DMS79 treated with DMSO at 0.1 percent for 48 hours (cell line): ENCODE measurements at places on chromosomes 1 and 21.

DNA sequence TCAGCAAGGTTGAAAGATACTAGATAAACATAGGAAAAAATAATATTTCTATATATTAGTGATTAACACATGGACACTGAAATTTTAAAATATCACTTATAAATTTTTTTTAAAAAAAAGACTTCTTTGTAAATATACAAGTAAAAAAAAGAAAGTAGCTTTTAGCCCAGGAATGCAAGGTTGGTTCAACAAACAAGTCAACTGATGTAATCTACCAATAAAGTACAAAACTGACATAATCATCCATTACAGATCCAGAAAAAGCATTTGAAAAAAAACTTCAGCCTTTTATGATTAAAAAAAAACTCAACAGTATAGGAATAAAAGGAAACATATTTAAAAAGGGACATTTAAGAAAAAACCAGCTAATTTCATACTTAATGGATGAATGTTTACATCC lies 48.4 kb downstream of the TRMT1L start:
- DNase-seq, result no peak

GRCh38 chr21:14825514-14825974 lies 239.3 kb downstream of the NRIP1 start:
- DNase-seq, result no peak

DNA sequence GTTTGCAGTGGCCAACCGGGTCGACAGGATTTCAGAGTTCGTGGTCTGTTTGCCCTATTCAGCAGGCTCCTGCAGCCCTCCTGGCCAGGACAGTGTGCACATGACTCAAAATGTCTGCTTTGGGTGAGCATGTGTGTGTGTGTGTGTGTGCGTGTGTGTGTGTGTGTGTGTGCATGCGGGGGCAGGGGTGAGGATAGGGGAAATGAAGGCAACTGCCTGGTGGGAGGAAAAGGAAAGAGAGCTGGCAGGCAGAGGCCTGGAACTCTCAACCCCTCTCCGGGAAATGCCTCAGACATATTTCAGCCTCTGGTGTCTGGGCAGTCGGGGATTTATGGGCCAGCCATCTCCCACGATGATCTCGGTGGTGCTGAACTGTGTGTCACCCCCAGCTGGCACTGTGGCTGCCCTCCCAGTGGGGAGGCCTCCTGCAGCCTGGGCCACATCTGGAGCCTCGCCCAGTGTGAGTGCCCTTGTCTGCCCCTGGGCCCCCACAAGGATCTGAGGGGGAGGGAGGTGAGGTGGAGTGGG lies 15.2 kb downstream of the CDCP2 start:
- no peak for DNase-seq

DNA sequence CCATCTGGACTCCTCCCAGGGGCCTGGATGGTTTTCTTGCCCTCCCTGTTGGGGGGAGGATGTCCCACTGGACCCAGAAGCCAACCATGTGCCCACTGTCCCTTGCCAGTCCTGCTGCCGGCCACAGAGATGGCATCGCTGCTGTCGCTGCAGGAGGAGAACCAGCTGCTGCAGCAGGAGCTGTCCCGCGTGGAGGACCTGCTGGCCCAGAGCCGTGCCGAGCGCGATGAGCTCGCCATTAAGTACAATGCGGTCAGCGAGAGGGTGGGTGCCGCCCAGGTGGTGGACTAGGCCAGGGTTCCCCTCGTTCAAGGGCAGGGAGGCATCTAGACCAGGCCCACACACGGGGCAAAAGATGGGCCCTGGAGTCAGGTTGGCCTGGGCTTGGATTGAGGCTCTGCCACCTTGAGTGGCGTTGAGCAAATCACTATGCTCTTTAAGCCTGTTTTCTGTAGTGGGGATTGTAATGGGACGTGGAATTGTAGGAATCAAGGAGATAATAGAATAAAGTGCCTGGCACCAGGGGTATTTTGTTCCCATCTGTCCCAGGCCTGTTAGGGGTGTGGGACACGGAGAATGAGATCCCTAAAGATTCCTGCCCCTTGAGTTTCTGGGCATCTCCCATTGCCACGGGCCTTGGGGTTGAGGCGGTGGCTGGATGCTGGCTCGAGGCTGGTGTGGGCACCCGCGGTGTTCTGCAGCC lies 2.6 kb downstream of the CROCC start:
- no peak for DNase-seq

- DNase-seq, result no peak
Measured at GRCh38 chr21:34195335-34195734, 122.0 kb downstream of the MRPS6 start.

DNA sequence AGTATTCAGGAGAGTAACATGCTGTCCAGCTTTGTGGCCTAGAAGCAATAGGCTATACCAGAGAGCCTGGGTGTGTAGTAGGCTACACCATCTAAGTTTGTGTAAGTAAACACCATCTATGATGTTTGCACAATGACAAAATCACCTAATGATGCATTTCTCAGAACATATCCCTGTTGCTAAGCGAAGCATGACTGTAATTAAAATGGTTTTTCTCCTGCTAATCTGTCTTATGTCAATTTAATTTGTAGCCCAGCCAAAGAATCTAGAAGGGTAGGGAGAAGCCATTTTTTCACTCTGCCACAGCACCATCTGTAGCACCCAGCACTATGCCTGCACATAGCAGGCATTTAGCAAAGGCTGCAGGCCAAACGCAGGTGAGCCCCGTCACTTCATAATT lies 2.0 kb upstream of the TTC24 start:
- DNase-seq, result no peak

DNA sequence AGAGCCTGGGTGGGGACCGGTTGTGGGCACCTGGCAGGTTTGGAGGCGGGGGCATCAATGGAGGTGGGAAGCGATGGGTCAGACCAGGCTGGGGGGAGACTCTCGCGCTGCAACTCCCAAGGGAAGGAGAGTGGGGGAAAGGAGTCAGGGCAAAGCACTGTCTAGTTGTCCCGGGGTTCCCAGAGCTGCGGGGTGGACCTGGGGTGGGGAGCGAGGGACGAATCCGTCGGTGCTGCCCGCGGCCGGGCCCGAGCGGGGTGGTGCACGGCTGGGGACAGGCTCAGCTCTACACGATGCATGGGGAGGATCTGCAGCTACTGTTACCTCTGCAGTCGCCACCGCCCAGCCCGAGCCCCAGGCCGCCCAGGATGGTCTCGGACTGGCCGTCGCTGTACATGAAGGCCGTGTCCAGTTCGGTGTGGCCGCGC lies 427 bp downstream of the AKR7A2 start:
- peak; percentile 55 for DNase-seq

DNA sequence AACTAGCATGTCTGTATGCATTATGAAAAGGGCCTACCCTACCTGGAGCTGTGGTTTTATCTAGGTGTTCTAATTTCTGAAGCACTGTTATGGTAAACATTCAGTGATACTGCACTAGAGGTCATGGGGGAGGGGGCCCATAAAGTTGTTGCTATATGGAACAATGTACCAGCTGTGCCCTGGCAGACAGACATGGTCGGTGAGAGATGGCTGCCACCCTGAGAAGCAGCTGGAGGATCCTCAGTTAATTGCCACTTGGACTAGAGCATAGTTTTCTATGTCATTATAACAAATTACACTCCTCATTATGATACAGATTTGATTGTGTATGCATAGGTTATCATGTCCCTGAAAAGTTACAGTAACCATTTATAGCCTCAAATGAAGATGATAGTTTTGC lies 45.4 kb downstream of the ILDR2 start:
- no peak for DNase-seq

GRCh38 chr21:36839123-36839522 lies 127.3 kb downstream of the HLCS start:
- no peak for DNase-seq

DNA sequence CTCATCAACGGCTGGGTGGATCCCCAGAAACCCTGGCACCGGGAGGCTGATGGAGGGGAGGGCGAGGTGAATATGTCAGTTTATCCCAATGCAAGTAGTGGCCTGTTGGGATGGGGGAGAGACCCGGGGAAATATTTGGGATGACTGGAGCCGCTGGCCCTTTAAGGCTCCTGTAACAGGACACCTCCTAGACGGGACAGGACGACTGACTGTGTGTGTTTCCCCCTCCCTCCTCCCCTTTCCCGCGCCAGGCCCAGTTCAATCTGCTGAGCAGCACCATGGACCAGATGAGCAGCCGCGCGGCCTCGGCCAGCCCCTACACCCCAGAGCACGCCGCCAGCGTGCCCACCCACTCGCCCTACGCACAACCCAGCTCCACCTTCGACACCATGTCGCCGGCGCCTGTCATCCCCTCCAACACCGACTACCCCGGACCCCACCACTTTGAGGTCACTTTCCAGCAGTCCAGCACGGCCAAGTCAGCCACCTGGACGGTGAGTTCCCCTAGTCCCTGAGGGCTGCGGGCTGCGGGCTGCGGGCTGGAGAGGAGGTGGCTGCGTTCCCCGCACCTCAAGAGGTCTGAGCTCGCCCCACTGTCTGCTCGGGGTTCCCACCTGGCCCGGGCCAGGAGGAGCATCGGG lies 44.8 kb upstream of the CCDC27 start:
- no peak for DNase-seq

DNA sequence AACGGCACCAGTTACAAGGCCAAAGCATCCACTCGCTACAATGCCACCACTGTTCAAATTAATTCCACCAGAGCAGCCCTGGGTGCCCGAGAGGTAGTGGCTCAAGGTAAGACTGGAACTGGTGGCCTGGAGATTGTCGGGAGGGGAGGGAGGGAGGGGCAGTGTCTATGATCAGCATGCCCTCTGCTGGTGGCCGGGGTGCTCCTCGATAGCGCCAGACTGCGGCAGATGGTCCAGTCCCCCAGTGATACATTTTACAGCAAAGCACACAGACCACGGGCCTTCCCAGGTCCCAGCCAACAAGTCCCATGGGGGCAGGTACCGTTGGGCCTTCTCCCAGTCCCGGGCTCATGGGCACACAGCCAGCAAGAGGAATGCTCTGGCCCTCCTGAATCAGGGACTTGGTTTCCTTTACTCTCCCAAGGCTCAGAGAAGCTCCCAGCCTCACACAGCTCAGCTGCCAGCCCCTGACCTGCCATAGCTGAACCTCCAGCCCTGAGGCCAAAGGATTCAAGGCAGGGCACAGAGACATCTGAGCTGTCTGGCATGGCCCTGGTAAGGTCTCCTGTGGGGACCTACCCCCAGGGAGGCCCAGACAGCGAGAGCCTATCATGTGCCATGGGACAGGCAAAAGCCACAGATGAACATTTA lies 15.3 kb downstream of the ACOT7 start:
- no peak for DNase-seq

- no peak for DNase-seq
Measured at GRCh38 chr1:28887419-28887834, 26.9 kb upstream of the EPB41 start.

DNA sequence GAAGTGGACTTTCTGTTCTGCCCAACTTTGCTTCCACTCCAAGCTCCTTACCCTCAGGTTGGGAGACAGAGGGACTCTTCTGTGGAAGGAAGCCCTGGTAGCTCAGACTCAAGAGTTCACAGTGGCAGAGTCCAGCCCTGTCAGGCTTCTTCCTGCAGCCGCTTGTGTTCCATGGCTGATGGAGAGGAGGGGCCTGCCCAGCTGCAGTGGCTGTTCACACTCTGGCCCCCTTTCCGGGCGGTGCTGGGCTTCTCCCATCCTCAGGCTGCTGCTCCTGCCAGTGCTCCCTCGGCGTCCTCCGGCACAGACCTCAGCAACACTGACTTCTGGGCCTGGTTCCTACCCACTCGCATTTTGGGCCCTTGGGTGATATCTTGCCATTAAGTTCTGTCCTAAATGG lies 4.0 kb downstream of the KRTAP10-1 start:
- DNase-seq, result no peak

DNA sequence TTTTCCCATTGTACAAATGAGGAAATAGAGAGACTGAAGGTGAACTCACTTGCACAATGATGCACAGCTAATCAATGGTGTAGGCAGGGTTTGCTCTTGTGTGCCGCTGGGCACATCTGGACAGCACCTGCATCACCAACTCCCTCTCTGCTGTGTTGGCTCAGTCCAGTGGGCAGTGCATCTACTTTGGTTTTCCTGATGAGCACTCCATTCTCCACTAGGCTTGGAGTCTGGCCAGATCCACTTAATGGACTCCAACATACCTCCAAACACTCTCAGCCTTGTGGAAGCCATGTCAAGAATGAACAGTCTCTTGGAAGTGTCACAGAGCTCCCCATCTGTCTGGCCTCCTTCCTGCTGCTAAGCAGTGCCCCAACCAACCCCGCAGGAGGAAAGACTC lies 152.2 kb downstream of the HIVEP3 start:
- peak; percentile 69 for DNase-seq

GRCh38 chr1:98355656-98356383 lies 305.7 kb upstream of the SNX7 start:
- no peak for DNase-seq

- DNase-seq, result no peak
Measured at GRCh38 chr1:211613108-211613947, 34.4 kb upstream of the SLC30A1 start.

- DNase-seq, result peak; percentile 15
Measured at GRCh38 chr1:115839029-115839678, 1.8 kb downstream of the NHLH2 start.

GRCh38 chr1:160058087-160058486 lies 11.9 kb downstream of the KCNJ10 start:
- DNase-seq, result no peak

DNA sequence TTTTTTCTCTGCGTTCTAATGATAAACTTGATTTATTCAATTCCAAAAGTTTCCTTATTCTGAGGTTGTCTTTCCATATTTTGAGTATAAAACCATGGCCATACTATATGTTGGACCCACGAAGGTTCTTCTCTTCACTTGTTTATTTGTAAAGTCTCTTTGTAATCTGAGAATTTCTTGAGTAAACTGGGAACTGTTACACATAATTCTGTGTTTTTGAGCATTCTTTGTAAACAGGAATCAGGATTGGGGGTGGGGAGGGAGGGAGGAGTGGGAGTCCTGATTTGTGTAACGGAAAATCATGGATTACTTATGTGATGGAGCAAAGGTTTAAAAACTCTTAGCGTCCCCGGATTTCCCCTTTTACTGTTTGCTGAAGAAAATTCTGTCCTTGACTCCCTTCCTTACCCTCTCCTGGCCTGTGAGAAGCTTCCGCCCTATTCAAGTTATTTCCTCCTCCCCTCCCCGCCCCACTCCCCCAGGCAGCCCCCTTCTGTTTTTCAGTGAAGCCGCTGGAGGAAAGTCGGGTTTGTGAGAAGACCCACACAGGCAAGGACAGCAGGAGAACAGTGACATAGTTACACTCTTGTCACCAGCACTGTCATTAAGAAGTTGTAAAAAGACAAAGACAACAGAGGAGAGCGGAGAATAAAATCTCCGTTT lies 6.4 kb upstream of the NBPF11 start:
- DNase-seq, result no peak

- no peak for DNase-seq
Measured at GRCh38 chr1:224338150-224338838, 8.3 kb upstream of the NVL start.

GRCh38 chr1:68919075-68919474 lies 422.2 kb upstream of the DEPDC1 start:
- no peak for DNase-seq

DNA sequence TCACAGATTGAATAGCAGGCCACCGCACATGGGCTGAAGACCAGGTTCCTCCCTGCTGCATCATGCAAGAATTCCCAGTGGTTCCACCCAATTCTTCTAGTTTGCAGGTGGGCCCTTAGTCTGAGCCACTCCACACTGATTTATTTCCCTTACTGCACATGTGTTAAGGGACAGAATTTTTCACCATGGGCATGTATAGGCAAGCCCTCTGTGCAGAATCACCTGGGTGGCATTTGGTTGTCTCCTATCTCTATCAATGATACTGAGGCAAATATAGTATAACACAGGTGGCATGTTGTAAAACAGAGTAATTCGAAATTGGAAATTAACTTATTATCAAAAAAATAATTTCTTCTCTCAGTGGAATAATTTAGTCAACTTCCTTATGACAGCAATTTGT lies 1892.4 kb downstream of the NCAM2 start:
- DNase-seq, result no peak
